ENCODE measurements at places on chromosomes 3 and 15. TPM values are rescaled to one million over a fixed set of nuclear protein-coding genes. Genes with fewer than 3 reads are reported as not detected.

- H3K27ac ChIP-seq: no peak overlapping the region
- no peak overlapping the region for H3K4me3 ChIP-seq
- H3K4me1 ChIP-seq: no peaks in the 10 kb centered on the region
- H3K36me3 ChIP-seq: no peaks in the 10 kb centered on the region
Observed at GRCh38 chr3:69823743-69824142, 84.5 kb downstream of the MITF start.

GRCh38 chr3:14332392-14332791 is 70.0 kb upstream of the SLC6A6 start:
- H3K36me3 ChIP-seq: no peaks in the 10 kb centered on the region
- no peak for DNase-seq
- no peaks in the 10 kb centered on the region for H3K27me3 ChIP-seq
- no peak overlapping the region for H3K4me3 ChIP-seq
- peaks cover 3% of the 10 kb centered on the region for H3K4me1 ChIP-seq

GRCh38 chr3:171160325-171160724 is 133.8 kb upstream of the SLC2A2 start:
- peaks cover 43% of the 10 kb centered on the region for H3K36me3 ChIP-seq
- no peak overlapping the region for H3K27ac ChIP-seq
- DNase-seq: no peak
- peaks cover 1% of the 10 kb centered on the region for H3K4me1 ChIP-seq
- peak overlapping the region; percentile 47 for H3K4me3 ChIP-seq

DNA sequence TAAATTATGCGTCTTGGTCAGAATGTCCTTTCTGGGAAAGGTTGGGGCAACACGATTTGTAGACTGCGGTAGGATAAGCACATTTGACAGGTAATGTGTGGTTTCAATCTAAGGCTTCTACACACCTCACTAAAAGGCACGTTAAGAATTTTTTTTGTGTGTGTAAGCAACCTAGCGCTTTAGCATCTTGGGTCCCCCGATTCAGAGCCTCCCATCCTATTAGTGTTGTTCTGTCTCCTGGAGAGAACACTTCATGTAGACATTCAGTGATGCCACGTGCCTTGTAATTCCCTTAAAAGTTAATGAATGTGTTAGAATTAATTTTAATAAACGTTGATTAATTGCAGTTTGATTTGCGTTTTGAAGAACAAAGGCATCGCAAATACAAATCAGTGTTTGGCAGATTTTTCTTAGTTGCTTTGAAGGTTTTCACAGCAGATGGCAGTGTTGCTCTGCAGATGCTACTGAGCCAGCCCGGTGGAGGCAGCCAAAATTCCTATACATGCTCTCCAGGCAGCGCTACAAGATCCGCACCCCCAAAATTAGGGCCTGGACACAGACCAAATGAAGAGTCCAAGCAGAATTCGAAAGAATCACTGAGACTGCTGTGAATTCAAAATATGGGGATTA is 63.5 kb downstream of the OTOL1 start:
- no peaks in the 10 kb centered on the region for H3K4me1 ChIP-seq
- no peaks in the 10 kb centered on the region for H3K27me3 ChIP-seq
- H3K4me3 ChIP-seq: no peak overlapping the region
- no peaks in the 10 kb centered on the region for H3K36me3 ChIP-seq

DNA sequence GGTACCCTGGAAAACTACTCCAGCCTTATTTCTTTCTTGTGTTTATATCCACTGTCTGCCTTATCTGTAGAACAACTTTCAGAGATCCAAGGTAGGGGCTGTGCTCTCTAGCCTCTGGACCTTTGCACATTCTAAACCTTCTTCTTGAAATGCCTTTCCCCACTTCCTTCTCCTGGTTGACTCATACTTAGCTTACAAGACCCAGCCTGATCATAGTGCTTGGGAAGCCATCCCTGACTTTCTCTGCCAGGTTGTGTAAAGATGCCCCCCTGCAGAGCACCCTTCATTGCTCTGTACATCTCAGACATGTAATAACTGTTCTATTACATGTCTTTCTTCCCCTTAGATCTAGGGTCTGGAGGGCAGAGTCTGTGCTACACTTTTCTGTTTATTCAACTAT is 50.1 kb downstream of the PPM1L start:
- H3K36me3 ChIP-seq: peaks cover 5% of the 10 kb centered on the region
- peaks cover 9% of the 10 kb centered on the region for H3K4me1 ChIP-seq
- peaks cover 1% of the 10 kb centered on the region for H3K27me3 ChIP-seq
- DNase-seq: no peak

- no peak overlapping the region for H3K4me3 ChIP-seq
- H3K27ac ChIP-seq: no peak overlapping the region
- H3K4me1 ChIP-seq: no peaks in the 10 kb centered on the region
- DNase-seq: no peak
- H3K36me3 ChIP-seq: no peaks in the 10 kb centered on the region
- H3K27me3 ChIP-seq: no peaks in the 10 kb centered on the region
Observed at GRCh38 chr3:101117980-101118379, 124.8 kb upstream of the ABI3BP start.

GRCh38 chr3:188605231-188605630 is 451.3 kb downstream of the LPP start:
- H3K27me3 ChIP-seq: peaks cover 4% of the 10 kb centered on the region
- H3K4me3 ChIP-seq: no peak overlapping the region
- no peak overlapping the region for H3K27ac ChIP-seq
- no peak for DNase-seq

GRCh38 chr3:129577925-129578786 is 28.3 kb downstream of the PLXND1 start:
- no peak overlapping the region for H3K4me3 ChIP-seq
- peaks cover 55% of the 10 kb centered on the region for H3K27me3 ChIP-seq
- H3K4me1 ChIP-seq: peaks cover 5% of the 10 kb centered on the region
- peak overlapping the region; percentile 24 for H3K27ac ChIP-seq
- DNase-seq: no peak
- H3K36me3 ChIP-seq: peaks cover 44% of the 10 kb centered on the region

DNA sequence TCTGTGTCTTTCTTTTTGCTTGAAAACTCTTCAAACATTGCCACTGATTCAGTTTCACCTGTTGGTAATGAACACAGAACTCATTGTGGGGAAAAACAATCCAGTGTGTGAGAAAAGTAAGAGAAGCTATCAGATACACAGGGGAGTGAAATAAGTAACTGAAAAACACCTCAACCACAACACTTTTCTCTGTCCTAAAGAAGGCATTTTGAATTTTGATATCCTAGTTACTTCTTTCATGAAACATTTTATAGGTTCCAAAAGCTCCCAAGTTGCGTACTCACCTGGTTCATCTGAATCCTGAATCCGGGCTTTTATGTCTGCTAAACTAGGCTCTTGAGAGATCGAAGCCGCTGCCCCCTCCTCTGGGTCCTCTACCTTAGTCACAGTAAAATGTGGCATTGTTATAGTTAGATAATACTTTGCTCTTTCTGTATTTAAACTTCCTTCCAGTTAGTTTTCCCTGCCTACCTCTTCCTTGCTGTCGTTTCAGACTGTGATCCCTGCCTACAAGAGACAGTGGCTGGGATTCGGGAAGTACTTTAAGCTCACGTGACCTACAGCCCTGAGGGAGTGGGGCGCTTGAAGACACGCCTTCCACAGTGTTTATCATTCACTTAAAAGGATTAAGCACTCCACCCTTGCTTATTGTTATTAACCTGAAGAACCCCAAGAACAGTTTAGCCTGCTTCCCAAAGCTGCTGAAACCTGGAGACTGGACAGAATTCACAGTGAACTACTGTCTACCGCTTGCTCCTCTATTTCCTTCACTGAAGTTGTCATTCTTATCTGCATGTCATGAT is 19.1 kb downstream of the SLC12A6 start:
- H3K4me1 ChIP-seq: peaks cover 11% of the 10 kb centered on the region
- H3K27ac ChIP-seq: peak overlapping the region; percentile 92
- no peaks in the 10 kb centered on the region for H3K36me3 ChIP-seq

DNA sequence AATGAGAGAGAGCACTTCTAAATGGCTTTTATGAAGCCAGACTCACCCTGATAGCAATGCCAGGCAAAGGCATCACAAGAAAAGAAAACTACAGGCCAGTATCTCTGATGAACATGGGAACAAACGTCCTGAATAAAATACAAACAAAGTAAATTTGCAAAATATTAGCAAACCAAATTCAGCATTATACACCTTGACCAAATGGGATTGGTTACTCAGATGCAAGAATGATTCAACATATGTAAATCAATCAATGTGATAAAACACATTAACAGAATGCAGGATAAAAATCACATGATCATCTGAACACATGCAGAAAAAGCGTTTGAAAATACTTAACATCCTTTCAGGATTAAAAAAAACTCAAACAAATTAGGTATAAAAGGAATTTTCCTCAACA is 494.9 kb upstream of the CCDC54 start:
- no peaks in the 10 kb centered on the region for H3K27me3 ChIP-seq
- peaks cover 26% of the 10 kb centered on the region for H3K4me1 ChIP-seq
- no peaks in the 10 kb centered on the region for H3K36me3 ChIP-seq
- H3K27ac ChIP-seq: peak overlapping the region; percentile 75
- DNase-seq: no peak

DNA sequence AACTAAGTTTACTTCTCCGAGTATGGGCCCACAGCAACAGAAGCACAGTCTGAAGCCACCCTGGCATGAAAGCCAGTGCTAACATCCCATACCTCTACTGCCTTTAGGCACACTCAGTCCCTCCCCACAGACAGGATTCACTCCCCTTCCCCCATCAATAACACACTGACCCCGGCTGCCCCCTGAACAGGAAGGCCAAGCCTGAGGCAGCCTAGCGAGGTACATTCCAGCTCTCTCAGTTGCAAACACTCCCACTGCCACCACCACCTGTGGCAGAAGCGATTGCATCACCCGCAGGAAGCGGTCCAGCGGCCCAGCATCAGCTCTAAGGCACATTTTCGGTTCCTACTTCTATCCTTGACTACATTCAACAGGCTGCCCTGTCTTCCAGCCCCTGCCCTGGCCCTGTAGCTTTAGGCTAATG is 7.0 kb upstream of the BMF start:
- peaks cover 4% of the 10 kb centered on the region for H3K27me3 ChIP-seq
- DNase-seq: no peak
- H3K4me3 ChIP-seq: no peak overlapping the region
- H3K36me3 ChIP-seq: no peaks in the 10 kb centered on the region

- H3K36me3 ChIP-seq: peaks cover 19% of the 10 kb centered on the region
- H3K27ac ChIP-seq: peak overlapping the region; percentile 88
- H3K4me1 ChIP-seq: peaks cover 24% of the 10 kb centered on the region
Observed at GRCh38 chr3:63912768-63913588, 795 bp upstream of the SCAANT1 start.

The SNX22 gene
- total RNA-seq: 0.41 TPM

All from endothelial cell (in vitro differentiated cells).